ENCODE measurements at places on chromosomes 12 and 14. TPM values are rescaled to one million over a fixed set of nuclear protein-coding genes. Genes with fewer than 3 reads are reported as not detected.

DNA sequence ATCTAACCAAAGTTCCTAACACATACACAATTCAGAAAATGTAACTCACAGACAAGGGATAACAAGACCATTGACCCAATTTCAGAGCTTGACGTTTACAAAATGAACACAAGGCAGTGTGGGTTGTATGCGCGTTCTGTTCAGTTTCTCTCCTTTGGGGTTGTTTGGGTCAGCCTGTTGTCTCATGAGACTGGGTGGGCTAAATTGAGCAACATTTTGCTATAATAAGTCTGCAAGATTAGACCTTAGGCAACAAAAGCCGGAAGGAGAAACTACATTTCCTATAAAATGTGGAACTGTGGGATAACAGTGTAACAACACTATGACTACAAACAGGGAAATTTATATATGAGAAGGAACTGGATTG, 18.8 kb upstream of the LTA4H start:
- H3K27me3 ChIP-seq = no peaks in the 10 kb centered on the region
- H3K36me3 ChIP-seq = no peaks in the 10 kb centered on the region

GRCh38 chr14:24310646-24311604, at the start of gene LTB4R:
LTB4R (plus strand) TSS chr14:24311502; CDS start chr14:24315652, 4,150 bp downstream.
- peak; percentile 80 for DNase-seq
- H3K4me1 ChIP-seq = peaks cover 70% of the 10 kb centered on the region
- peaks cover 4% of the 10 kb centered on the region for H3K36me3 ChIP-seq
- peak within 1 kb of the TSS; percentile 82 for H3K4me3 ChIP-seq
- H3K27me3 ChIP-seq = no peaks in the 10 kb centered on the region
- H3K27ac ChIP-seq = peak within 1 kb of the TSS; percentile 90

DNA sequence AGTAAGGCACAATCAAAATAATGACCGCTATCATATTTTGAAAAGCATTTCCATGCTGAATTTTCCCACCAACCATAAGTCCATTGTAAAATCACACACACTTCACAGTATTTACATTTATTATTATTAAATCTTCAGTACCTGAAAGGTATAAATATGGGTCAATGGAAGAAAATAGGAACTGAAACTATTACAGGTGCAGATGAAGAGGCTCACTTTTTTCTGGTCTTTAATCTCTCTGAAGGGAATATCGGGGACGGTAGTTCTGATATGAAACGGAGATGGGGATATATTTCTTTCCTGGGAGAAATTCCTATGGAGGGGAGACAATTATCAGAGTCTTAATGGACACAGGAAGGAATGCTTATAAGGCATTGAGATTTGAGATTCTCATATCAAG, 28.4 kb downstream of the CLEC1A start:
- no peaks in the 10 kb centered on the region for H3K36me3 ChIP-seq
- H3K4me3 ChIP-seq = no peak overlapping the region
- H3K27ac ChIP-seq = no peak overlapping the region
- H3K27me3 ChIP-seq = peaks cover 9% of the 10 kb centered on the region

GRCh38 chr12:15520844-15521243, 198.5 kb downstream of the PTPRO start:
- peaks cover 43% of the 10 kb centered on the region for H3K27me3 ChIP-seq
- no peaks in the 10 kb centered on the region for H3K36me3 ChIP-seq
- DNase-seq = no peak

DNA sequence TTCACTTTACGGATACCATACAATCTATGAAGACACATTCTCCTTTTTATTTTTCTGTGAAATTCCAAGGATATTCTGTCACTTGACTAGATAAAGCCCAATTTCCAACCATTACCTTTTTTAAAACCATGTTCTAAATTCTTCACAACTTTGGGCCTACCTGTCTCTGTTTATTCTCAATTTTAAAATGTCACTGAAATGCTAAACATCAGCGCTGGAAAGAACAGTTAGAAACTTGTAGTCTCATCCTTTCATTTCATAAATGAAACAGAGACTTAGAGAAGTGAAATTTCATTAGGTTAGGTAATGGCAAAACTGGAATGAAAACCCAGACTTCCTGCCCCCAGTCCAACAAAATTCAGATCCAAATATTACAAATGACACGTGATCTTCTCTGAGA, 396.2 kb downstream of the CCDC91 start:
- no peak overlapping the region for H3K4me3 ChIP-seq
- H3K36me3 ChIP-seq = no peaks in the 10 kb centered on the region
- H3K27ac ChIP-seq = no peak overlapping the region
- DNase-seq = no peak
- no peaks in the 10 kb centered on the region for H3K4me1 ChIP-seq

DNA sequence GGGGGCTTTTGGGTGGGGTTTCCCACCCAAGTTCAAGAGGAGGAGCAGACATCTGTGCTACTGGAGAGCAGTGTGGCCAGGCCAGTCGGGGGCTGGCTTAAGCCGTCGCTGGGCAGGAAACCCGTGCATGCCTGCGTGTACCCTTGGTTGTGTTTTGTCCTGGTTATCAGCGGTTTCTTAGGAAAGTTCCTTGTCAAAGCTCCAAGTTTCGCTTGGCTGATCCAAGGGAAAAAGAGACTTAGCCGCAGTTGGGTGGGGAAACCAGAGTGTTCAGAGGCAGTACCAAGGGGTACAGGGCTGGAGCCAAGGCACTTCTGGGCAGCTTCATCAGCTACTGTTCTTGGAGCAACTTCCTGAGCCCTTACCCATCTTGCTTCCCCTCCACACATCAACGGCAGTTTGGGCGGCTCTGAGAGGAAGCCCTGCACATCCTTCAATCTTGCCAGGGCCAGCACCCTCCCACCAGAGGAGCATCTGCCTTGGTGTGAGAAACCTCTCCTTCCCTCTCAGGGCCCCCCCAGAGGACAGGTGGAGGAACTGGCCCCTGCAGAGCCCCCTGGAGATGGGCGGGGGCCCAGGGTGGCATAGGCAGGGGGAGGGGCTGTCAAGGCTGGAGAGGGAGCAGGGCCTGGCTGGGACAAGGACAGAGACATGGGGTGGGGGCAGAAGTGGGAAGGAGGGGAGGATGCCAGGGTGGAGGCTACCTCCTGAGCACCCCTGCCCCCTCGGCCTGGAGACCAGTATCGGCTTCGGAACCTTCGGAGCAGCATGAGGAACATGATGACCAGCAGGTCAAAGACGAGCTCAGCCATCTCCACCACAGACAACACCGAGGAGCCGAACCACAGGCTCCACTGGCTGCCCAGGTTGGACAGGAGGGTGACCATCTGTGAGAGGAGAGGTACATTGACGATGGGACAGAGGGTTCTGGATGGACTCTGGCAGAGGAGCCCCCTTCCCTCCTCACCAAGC, 5.8 kb upstream of the TNFRSF1A start:
- no peak overlapping the region for H3K27ac ChIP-seq
- peaks cover 48% of the 10 kb centered on the region for H3K27me3 ChIP-seq
- no peak overlapping the region for H3K4me3 ChIP-seq
- H3K36me3 ChIP-seq = peaks cover 8% of the 10 kb centered on the region

- no peak overlapping the region for H3K4me3 ChIP-seq
- no peaks in the 10 kb centered on the region for H3K4me1 ChIP-seq
- DNase-seq = no peak
- no peaks in the 10 kb centered on the region for H3K36me3 ChIP-seq
These were observed 440.9 kb downstream of the LRFN5 start for GRCh38 chr14:42047421-42048055.

- no peaks in the 10 kb centered on the region for H3K36me3 ChIP-seq
- H3K4me1 ChIP-seq = peaks cover 6% of the 10 kb centered on the region
- no peaks in the 10 kb centered on the region for H3K27me3 ChIP-seq
- H3K4me3 ChIP-seq = no peak overlapping the region
These were observed 93.1 kb downstream of the PPM1H start for GRCh38 chr12:62841846-62842245.

GRCh38 chr12:123083661-123084571, 67.0 kb downstream of the PITPNM2 start:
- no peaks in the 10 kb centered on the region for H3K36me3 ChIP-seq
- no peaks in the 10 kb centered on the region for H3K27me3 ChIP-seq
- H3K4me1 ChIP-seq = peaks cover 49% of the 10 kb centered on the region
- H3K4me3 ChIP-seq = peak overlapping the region; percentile 91

- DNase-seq = no peak
- H3K27ac ChIP-seq = peak overlapping the region; percentile 25
- no peak overlapping the region for H3K4me3 ChIP-seq
- H3K27me3 ChIP-seq = no peaks in the 10 kb centered on the region
- peaks cover 63% of the 10 kb centered on the region for H3K36me3 ChIP-seq
These were observed 4.0 kb upstream of the ERP27 start for GRCh38 chr12:14942196-14942931.

DNA sequence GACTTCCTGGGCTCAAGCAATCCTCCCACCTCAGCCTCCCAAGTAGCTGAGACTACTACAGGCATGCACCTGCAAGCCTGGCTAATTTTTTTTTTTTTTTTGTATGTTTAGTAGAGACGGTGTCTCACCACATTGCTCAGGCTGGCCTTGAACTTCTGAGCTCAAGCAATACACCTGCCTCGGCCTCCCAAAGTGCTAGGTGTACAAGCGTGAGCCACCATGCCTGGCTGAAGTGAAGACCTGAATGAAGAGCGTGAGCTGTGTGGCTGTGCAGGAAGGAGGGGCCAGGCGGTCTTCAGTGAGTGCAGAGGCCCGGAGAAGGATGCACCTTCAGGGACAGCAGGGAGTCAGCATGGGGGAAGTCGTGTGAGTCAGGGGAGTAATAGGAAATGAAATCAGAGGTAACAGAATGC, 14.9 kb upstream of the NFKBIA start:
- H3K4me1 ChIP-seq = peaks cover 12% of the 10 kb centered on the region
- H3K4me3 ChIP-seq = no peak overlapping the region
- DNase-seq = no peak
- H3K27ac ChIP-seq = no peak overlapping the region

- no peaks in the 10 kb centered on the region for H3K36me3 ChIP-seq
- no peak overlapping the region for H3K4me3 ChIP-seq
- H3K27ac ChIP-seq = no peak overlapping the region
- no peak for DNase-seq
- peaks cover 19% of the 10 kb centered on the region for H3K27me3 ChIP-seq
- H3K4me1 ChIP-seq = peaks cover 5% of the 10 kb centered on the region
These were observed 158.3 kb downstream of the KIF26A start for GRCh38 chr14:104296388-104297312.

DNA sequence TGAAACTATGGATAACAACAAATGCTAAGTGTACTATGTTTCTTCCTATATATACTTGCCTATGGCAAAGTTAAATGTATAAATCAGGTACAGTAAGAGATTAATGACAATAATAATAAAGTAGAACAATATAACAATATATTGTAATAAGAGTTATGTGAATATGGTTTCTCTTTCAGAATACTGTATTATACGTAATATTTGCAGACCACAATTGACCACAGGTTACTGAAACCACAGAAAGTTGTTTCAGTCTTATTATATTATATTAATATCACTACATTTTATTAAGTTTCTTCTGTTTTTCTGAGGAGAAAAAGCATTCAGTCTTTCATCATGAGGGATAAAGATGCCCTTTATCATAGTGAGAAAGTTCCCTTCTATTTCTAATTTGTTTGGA, 131.2 kb downstream of the EML1 start:
- no peak for DNase-seq
- no peaks in the 10 kb centered on the region for H3K36me3 ChIP-seq
- no peak overlapping the region for H3K4me3 ChIP-seq

DNA sequence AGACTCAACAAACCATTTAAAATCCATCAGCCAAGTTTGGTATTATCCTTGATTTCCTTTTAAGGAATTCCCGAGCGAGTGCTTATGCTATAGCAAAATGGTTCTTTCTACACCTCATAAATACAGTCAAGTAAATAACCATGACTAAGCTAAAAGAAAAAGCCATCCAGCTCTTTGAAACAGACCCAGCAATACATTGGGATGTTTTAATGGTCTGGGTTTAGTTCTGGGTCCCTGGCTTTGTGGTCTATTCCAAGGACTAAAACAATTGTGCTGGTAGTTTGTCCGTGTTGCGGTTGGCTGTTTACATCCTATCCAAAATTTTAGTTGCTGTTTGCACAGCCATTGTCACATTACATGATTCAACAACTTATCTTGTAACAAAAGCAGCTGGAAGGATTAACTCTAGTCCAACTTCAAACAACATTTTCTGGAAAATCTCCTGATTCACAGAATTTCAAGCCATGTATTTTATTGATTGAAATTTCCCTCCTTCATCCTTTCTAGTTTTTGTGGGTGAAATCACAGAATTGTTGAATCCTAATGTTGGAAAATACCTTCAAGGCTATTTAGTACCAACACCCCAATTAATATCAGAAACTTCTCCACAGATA, 19.6 kb downstream of the KLRB1 start:
- H3K27ac ChIP-seq = no peak overlapping the region
- no peaks in the 10 kb centered on the region for H3K36me3 ChIP-seq
- DNase-seq = no peak

- H3K4me3 ChIP-seq = no peak overlapping the region
- no peak for DNase-seq
- H3K36me3 ChIP-seq = peaks cover 3% of the 10 kb centered on the region
- no peak overlapping the region for H3K27ac ChIP-seq
- peaks cover 42% of the 10 kb centered on the region for H3K4me1 ChIP-seq
These were observed 457.6 kb upstream of the RGS6 start for GRCh38 chr14:71474301-71475265.

DNA sequence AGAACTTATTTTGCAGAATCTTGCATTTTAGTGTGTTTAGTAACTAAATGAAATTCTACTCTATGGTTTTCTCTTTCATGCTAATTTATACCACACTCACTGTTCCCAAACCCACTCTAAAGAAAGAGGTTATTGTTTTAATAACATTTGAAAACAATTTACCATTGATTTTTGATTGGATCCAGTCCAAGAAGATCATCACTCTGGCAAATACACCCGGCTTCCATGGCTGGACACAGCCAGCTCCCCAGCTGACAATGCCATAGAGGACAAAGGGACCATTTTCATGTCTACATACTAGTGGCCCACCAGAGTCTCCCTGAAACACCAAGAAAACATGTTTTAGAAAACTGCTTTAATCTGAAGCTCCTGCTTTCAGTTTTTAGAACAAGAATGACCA, 42.4 kb downstream of the OVCH1 start:
- H3K27ac ChIP-seq = no peak overlapping the region
- peaks cover 12% of the 10 kb centered on the region for H3K27me3 ChIP-seq
- no peak for DNase-seq
- H3K36me3 ChIP-seq = no peaks in the 10 kb centered on the region

GRCh38 chr14:104001003-104001402, 58.7 kb upstream of the RD3L start:
- H3K4me1 ChIP-seq = no peaks in the 10 kb centered on the region
- H3K36me3 ChIP-seq = no peaks in the 10 kb centered on the region
- H3K4me3 ChIP-seq = no peak overlapping the region
- no peak overlapping the region for H3K27ac ChIP-seq

Gene KRT79
- not detected for polyA plus RNA-seq

Gene MANSC4
- not detected for polyA plus RNA-seq

Gene RBP5
- 0.51 TPM for polyA plus RNA-seq

Gene LTB4R2
- polyA plus RNA-seq = 1.2 TPM

Gene FAM222A
- not detected for polyA plus RNA-seq

Gene ATG101
- polyA plus RNA-seq = 20.1 TPM
